ENCODE measurements at places on chromosomes 4 and X.

GRCh38 chr4:79147251-79147650 lies 178.6 kb downstream of the NAA11 start:
- no peak for DNase-seq

DNA sequence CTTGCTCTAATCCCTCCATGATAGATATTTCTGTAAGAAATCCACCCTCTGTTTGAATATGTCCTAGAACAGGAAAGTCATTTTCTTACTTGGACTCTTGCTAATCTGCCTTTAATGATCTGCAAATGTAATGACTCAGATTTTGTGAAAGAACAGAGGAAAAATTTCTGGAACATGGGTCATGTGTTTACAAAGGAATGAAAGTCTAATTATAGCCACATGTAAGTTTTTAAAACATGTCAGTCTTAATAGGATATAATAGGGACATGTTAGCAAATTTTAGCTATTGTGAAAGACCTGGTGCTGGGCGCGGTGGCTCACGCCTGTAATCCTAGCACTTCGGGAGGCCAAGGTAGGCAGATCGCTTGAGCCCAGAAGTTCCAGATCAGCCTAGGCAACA lies 47.6 kb downstream of the GRK4 start:
- DNase-seq: no peak

- no peak for DNase-seq
These were observed 2.9 kb downstream of the SLC30A9 start for GRCh38 chr4:41992967-41993857.

DNA sequence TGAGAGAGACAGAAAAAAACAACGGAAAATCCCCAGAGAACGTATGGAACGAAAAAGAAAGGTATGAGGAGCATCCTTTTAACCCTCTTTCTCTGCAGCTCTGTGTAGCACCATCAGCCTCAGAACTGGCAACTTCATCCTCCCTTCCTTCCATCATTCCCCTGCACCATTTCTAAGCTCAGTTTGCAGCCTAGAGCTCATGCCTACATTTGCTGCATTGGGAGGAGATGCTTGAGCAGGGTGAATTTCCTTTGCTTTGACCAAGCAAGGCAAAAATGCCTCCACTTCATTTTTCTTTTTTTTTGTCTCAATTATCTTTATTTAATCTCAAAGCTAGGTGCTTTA lies 67.9 kb downstream of the ANK2 start:
- DNase-seq: no peak

DNA sequence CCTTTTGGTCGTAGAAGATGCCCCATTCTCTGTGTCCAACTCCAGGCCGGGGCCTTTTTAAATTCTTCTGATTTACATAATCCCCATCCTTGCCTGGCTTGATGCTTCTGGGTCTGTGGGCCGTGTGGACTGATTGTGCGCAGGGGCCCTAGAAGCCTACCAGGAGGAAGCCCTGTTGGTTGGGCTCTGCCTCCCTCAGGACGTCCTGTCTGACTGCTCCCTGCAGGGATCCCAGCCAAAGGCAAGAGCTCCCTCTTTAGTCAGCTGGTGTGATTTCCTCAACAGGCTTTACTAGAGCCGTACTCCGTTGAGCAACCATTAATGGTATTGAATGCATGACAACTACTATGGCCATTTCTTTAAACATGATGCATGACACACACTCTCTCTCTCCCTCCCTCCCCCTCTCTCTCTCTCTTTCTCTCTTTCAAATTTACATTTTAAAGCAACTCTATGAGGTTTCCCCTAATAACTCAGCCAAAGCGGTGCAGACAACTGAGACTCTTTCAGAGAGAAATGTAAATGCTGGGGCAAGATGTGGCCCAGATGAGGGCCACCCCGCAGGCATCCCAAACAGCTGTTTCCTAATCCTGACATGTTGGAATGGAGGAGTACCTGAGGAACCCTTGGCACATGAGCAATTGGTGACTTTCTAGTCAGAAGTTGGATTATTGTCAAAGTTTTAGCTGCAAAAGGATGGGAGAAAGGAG lies 117.3 kb downstream of the DRD5 start:
- DNase-seq: no peak

DNA sequence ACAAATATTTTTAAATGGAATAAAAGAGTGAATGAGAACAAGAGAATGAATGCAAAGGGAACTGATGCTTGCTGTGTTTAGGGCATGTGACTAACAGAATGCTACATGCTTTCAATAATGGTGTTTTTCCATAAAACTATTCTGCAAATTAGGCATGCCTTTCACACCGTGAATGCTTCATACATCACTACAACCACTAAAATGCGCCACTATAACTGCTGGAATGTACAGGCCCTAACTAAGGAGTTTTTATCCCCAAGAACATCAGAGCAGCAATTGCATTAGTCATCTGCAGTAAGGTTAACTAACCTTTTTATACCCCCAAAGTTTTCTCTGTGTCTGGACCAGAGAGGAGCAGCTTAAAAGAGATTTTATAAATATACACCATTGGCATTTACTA lies 190.4 kb downstream of the ARAP2 start:
- no peak for DNase-seq

DNA sequence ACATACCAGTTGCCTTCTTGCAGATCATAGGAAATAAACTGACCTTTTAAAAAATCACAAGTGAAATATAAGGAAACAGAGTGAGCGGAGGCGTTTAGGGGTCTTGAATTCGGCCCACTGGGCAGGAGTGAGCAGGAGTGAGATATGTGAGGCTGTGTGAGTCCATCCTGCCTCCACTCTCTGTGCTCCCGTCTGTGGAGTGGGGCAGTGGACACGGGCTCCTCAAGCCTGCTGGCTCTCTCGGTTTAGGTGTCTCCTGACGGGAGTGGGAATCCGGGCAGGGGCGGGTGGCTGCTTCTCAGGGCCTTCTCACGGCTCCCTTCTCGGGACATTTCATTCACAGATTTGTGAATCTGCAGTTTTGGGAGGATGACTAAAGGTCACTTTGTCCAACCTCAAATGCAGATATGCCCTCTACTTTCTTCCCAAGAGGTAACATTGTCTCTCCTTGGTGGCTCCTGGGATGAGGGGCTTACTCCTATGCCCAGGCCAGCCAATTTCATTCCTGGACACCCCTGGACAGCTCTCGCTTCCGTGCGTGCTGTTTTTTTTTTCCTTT lies 27.6 kb downstream of the CYTL1 start:
- no peak for DNase-seq

DNA sequence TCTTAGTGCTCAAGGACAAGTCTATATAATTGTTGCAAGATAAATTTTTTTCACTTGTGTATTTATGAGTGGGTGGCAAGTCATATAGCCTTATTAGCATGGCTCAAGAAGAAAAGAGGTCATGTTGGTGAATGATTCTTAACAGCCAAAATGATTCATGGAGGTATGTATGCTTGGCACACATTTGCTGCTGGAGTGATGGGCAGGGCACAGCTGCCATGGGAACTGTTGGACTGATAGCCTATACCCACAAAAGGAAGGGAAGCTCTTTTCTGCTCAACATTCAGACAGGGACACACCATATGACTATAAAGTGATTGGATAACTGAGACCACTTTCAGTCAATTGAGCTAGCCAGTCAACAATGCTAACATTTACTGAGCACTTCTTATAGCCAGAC lies 46.8 kb upstream of the PITX2 start:
- no peak for DNase-seq

DNA sequence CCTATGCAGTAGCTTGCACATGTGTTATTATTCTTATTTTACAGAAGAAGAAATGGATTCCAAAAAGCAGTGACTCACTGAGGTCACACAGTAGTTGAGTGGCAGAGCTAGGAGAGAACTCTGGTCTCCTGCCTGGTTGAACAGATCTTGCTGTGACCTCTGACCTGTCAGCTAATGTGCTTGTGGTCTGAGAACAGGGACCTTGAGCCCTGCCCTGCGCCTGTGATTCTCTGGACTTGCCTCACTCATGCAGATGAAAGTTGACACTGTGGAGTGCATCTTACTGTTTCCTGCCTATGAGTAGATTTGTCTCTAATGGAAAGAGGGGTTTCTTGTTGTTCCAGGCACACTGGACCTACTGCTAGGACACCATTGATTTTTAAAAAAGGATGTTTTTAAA lies 32.3 kb downstream of the ETNPPL start:
- DNase-seq: no peak

GRCh38 chr4:113687067-113687718 lies 74.3 kb downstream of the CAMK2D start:
- no peak for DNase-seq

- DNase-seq: no peak
These were observed 632.6 kb upstream of the INTU start for GRCh38 chr4:127000110-127000509.

DNA sequence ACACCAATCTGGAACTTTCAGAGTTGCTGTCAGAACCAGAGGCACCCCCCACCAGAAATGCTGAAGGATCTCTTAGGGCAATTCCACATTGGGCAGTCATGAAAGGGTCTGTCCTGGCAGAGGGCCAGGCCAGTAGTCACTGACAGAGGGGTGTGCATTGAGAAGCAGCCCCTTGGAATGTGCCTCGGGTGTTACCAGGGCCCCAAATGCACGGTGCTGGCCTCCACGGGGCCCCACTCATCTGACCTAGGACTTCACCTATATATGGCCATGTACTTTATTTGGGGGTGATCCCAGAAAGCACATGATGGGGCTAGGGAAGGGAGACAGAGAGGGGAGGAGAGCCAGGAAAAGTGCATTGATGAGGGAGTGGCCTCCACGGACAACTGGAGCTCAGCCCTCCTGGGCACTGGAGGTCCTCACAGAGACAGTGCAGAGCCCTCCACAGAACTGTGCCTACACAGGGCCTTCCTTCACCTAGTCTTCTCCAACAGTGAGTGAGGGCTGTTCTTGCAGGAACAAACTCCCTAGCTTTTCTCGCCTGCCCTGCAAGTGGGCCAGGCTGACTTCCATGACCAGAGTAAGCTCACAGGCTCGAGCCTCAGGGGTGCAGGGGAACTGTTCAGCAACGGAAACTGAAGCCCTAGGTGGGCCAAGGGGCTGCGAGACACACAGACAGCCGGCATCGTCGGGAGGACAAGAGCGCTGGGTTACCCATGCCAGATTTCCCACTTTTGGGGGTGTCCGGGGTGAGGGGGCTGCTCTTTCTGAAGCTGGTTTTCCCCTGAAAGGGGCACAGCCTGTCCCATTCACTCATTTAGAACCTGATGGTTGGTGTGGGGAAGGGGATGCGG lies 136.2 kb downstream of the HMX1 start:
- DNase-seq: no peak

- DNase-seq: no peak
These were observed 13.9 kb upstream of the PRDM8 start for GRCh38 chr4:80183250-80184052.

DNA sequence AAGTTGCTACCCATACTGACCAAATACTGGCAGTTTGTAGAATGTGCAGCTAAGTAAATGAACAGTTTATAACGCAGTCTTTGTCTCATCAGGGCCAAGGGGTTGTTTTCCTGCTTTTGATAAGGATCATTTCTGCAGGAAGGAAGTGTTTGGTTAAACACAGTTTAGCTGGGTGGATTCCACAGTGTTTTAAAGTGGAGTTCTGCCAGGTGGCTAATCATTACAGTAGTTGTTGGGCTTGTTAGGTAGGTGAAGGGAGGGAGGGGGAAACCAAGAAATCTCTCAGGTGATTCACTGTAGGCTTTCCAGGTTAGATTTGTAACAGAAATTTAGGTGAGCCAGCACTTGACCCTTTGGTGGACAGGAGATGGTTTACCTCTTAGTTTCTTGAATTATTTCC lies 58.1 kb downstream of the FNIP2 start:
- DNase-seq: no peak

DNA sequence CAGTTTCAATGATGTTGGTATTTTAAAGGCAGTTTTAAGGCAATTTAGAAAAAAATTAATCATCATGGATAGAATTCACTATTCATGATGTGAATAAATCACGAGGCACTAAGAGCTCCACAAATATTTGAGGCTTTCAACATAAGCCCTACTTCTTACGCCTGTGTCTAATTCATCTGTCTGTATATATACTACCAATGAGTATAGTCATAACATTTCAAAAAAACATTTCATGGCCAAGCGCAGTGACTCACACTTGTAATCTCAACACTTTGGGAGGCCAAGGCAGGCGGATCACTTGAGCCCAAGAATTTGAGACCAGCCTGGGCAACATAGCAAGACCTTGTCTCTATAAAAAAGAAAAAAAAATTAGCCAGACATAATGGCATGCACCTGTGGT lies 56.5 kb downstream of the FBXL5 start:
- no peak for DNase-seq

DNA sequence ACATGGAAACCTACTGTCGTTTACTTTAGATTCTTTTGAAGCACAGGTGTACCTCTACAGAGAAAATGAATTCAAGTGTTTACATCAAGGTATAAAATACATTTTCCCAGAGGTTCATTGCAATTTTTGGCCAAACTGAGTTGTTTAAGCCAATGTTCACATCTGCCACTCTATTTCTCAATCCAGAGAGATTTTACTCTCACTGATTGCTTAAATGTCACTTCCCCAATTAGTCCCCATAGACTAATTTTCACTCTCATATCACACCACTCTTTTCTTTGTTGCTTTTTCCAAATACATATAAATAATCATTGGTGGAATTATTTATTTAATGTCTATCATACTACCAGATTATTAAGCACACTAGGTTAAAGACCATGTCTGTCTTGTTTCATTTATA lies 271.8 kb downstream of the PPP3CA start:
- no peak for DNase-seq

- no peak for DNase-seq
These were observed 493.9 kb downstream of the TMA16 start for GRCh38 chr4:163988391-163988790.

GRCh38 chr4:26839016-26839415 lies 21.6 kb upstream of the STIM2 start:
- no peak for DNase-seq

GRCh38 chr4:183830438-183830985 lies 74.6 kb upstream of the STOX2 start:
- no peak for DNase-seq

DNA sequence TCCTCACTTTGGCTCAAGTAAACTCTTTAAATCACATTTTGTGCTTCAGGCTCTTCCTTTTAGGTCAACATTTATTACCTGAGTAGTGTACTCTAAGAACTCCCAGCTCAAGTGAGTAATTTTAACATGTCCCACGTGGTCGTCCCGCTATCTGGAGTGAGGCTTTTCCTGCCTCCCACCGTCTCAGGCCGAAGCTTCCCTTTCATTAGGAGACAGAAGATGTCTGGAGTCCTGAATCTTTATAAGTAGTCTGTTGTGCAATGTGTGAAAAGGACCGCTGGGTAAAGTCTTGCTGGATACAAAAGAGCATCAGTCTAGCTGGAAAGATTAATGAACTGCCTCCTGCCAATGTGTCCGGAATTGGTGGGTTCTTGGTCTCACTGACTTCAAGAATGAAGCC lies 117.7 kb upstream of the NEIL3 start:
- no peak for DNase-seq

DNA sequence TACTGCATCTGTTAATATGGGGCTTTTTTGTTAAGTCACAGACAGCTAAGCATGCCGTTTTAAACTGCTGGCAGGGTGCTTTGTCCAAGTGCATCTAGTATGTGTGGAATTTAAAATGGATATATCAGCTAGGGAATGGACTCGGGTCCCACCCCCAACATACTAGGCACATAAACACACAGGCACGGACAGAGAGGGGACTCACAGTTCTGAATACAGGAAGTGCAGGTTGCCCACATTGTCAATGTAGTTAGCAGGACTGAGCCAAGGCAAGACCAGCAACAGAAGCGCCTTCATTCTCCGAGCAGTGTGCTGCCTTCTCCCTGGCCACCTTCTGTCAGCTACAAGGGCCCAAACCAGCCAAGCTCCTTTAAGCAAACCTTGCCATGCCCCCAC lies 33.6 kb downstream of the LNX1 start:
- no peak for DNase-seq
